Calu3 (cell line): ENCODE measurements at places on chromosomes 2 and 18. TPM values are rescaled to one million over a fixed set of nuclear protein-coding genes. Genes with fewer than 3 reads are reported as not detected.
A peak's percentile ranks its signal among the peaks of the same experiment; 100 is the strongest.

DNA sequence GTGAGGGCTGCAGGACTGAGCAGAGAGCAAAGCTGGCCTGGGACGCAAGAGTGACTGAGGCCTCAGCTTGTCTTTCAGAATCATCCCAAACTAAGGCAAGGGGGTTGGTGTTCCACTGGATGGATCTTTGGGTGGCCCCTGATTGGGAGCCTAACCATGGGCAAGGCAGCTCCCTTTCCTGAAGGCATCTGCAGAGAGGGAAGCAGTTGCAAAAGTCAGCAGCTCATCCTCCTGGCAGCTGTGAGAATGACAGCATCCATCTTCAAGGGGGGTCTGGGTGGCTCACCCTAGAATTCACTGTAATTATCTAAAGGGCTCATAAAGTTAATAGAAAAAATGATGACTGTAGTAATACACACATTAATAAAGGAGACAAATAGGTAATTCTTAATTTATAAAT, 46.5 kb upstream of the RAB31 start:
- H3K4me1 ChIP-seq: peaks cover 9% of the 10 kb centered on the region
- no peak overlapping the region for H3K4me3 ChIP-seq
- no peak overlapping the region for H3K27ac ChIP-seq
- H3K36me3 ChIP-seq: no peaks in the 10 kb centered on the region
- H3K27me3 ChIP-seq: no peaks in the 10 kb centered on the region

GRCh38 chr18:24502667-24503523, 42.5 kb downstream of the HRH4 start:
- no peaks in the 10 kb centered on the region for H3K4me1 ChIP-seq
- peaks cover 12% of the 10 kb centered on the region for H3K27me3 ChIP-seq
- H3K27ac ChIP-seq: no peak overlapping the region
- DNase-seq: peak; percentile 24

- no peak overlapping the region for H3K4me3 ChIP-seq
- no peaks in the 10 kb centered on the region for H3K4me1 ChIP-seq
- H3K27me3 ChIP-seq: peaks cover 84% of the 10 kb centered on the region
Observed at GRCh38 chr2:240069829-240070228, 16.5 kb upstream of the OR6B3 start.

- no peaks in the 10 kb centered on the region for H3K36me3 ChIP-seq
- no peak for DNase-seq
- peaks cover 73% of the 10 kb centered on the region for H3K27me3 ChIP-seq
- H3K27ac ChIP-seq: no peak overlapping the region
- no peak overlapping the region for H3K4me3 ChIP-seq
- H3K4me1 ChIP-seq: no peaks in the 10 kb centered on the region
Observed at GRCh38 chr2:230942371-230942770, 17.3 kb upstream of the GPR55 start.

- H3K36me3 ChIP-seq: no peaks in the 10 kb centered on the region
- peaks cover 7% of the 10 kb centered on the region for H3K4me1 ChIP-seq
- H3K27ac ChIP-seq: no peak overlapping the region
- H3K4me3 ChIP-seq: no peak overlapping the region
Observed at GRCh38 chr2:162111958-162112850, 38.2 kb upstream of the DPP4 start.

GRCh38 chr2:45370369-45370768, 240.7 kb downstream of the SRBD1 start:
- DNase-seq: no peak
- no peak overlapping the region for H3K4me3 ChIP-seq
- H3K27me3 ChIP-seq: no peaks in the 10 kb centered on the region
- H3K4me1 ChIP-seq: peaks cover 14% of the 10 kb centered on the region

GRCh38 chr2:233358947-233359346, 4.7 kb downstream of the DGKD start:
- peaks cover 24% of the 10 kb centered on the region for H3K4me1 ChIP-seq
- no peak overlapping the region for H3K27ac ChIP-seq
- no peak overlapping the region for H3K4me3 ChIP-seq
- H3K36me3 ChIP-seq: peaks cover 19% of the 10 kb centered on the region

- no peaks in the 10 kb centered on the region for H3K36me3 ChIP-seq
- DNase-seq: no peak
- H3K27ac ChIP-seq: no peak overlapping the region
- no peaks in the 10 kb centered on the region for H3K27me3 ChIP-seq
- H3K4me1 ChIP-seq: no peaks in the 10 kb centered on the region
Observed at GRCh38 chr2:211564441-211564840, 974.2 kb downstream of the ERBB4 start.

- no peaks in the 10 kb centered on the region for H3K36me3 ChIP-seq
- peaks cover 50% of the 10 kb centered on the region for H3K4me1 ChIP-seq
- H3K4me3 ChIP-seq: no peak overlapping the region
- H3K27me3 ChIP-seq: no peaks in the 10 kb centered on the region
- DNase-seq: peak; percentile 31
Observed at GRCh38 chr2:8103085-8103708, 578.7 kb upstream of the ID2 start.

- no peaks in the 10 kb centered on the region for H3K27me3 ChIP-seq
- no peaks in the 10 kb centered on the region for H3K36me3 ChIP-seq
- H3K27ac ChIP-seq: no peak overlapping the region
- no peak for DNase-seq
- no peak overlapping the region for H3K4me3 ChIP-seq
- peaks cover 5% of the 10 kb centered on the region for H3K4me1 ChIP-seq
Observed at GRCh38 chr2:50929661-50930060, 102.3 kb downstream of the NRXN1 start.

DNA sequence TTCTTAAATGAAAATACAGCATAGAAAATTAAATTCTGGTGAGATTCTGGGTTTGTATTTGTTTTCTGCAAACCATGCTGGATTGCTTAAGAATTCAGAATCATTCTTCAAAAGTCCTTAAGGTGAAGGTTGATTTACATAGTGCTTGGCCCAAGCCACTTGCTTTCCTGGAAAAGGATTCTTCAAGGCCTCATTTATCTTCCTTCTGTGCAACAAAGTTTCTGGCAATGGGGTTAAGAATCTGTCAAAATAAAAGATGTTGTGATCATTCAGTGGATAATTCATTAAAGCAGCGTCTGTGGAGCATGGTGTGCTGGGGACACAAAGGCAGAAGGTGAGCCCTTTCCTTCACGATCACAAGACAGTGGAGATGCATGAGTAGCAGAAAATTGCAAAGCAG, 351.9 kb downstream of the GALR1 start:
- H3K27me3 ChIP-seq: no peaks in the 10 kb centered on the region
- H3K4me1 ChIP-seq: no peaks in the 10 kb centered on the region
- H3K27ac ChIP-seq: no peak overlapping the region
- H3K4me3 ChIP-seq: no peak overlapping the region
- no peaks in the 10 kb centered on the region for H3K36me3 ChIP-seq

GRCh38 chr2:28094739-28095138, 204.2 kb downstream of the BABAM2 start:
- no peaks in the 10 kb centered on the region for H3K36me3 ChIP-seq
- no peaks in the 10 kb centered on the region for H3K27me3 ChIP-seq
- no peak overlapping the region for H3K4me3 ChIP-seq
- H3K4me1 ChIP-seq: no peaks in the 10 kb centered on the region
- no peak for DNase-seq

GRCh38 chr2:113180131-113180946, 6.6 kb downstream of the PSD4 start:
- H3K4me1 ChIP-seq: no peaks in the 10 kb centered on the region
- H3K4me3 ChIP-seq: no peak overlapping the region
- peak; percentile 27 for DNase-seq
- H3K27ac ChIP-seq: peak overlapping the region; percentile 31
- peaks cover 5% of the 10 kb centered on the region for H3K36me3 ChIP-seq
- H3K27me3 ChIP-seq: no peaks in the 10 kb centered on the region

- H3K4me1 ChIP-seq: no peaks in the 10 kb centered on the region
- peak; percentile 48 for DNase-seq
- peak overlapping the region; percentile 16 for H3K27ac ChIP-seq
- no peak overlapping the region for H3K4me3 ChIP-seq
- H3K27me3 ChIP-seq: no peaks in the 10 kb centered on the region
- peaks cover 75% of the 10 kb centered on the region for H3K36me3 ChIP-seq
Observed at GRCh38 chr2:190996338-190996946, 17.5 kb downstream of the STAT1 start.

- peaks cover 30% of the 10 kb centered on the region for H3K4me1 ChIP-seq
- DNase-seq: no peak
- peaks cover 65% of the 10 kb centered on the region for H3K27me3 ChIP-seq
Observed at GRCh38 chr2:218878926-218879761, 1.5 kb upstream of the WNT10A start.

DNA sequence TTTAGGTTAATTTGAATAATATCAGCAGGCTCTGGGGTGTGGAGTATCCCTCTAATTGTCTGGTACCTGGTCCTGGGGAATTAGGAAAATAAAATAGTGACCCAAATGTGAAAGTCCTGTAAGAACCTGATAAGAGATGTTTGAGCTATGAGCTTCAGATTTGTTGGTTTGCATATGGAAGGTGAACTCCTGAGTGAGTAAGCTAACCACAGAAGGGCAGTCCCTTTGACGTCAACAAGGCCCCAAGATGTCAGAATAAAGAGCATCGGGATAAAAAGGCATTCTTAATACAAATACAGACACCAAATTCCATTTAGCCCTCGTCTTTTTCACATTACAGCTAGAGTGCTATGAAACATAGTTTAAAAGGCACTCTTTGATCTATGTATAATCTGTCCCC, 1366.3 kb upstream of the TMEFF2 start:
- DNase-seq: no peak
- no peak overlapping the region for H3K4me3 ChIP-seq
- H3K36me3 ChIP-seq: no peaks in the 10 kb centered on the region
- no peak overlapping the region for H3K27ac ChIP-seq
- H3K27me3 ChIP-seq: no peaks in the 10 kb centered on the region

Gene SCN2A
- 0.07 and 0.19 TPM in 2 replicates for total RNA-seq

Gene SLC9A4
- total RNA-seq: 0.12 and 0.22 TPM in 2 replicates

Gene COBLL1
- 44.9 and 56.9 TPM in 2 replicates for total RNA-seq

Gene SAG
- total RNA-seq: not detected in 2 replicates

Gene AQP4
- total RNA-seq: 1.3 and 2.5 TPM in 2 replicates

Gene LHCGR
- not detected in 2 replicates for total RNA-seq

Gene SLC16A14
- 3.7 and 5.5 TPM in 2 replicates for total RNA-seq

Gene SLC5A7
- total RNA-seq: not detected in 2 replicates

Gene MC5R
- not detected in 2 replicates for total RNA-seq

Gene KIAA1328
- total RNA-seq: 10.2 and 12.4 TPM in 2 replicates

Gene NT5C1B
- not detected in 2 replicates for total RNA-seq

Gene AFF3
- total RNA-seq: not detected in 2 replicates

Gene ITM2C
- 55.0 and 57.1 TPM in 2 replicates for total RNA-seq
